ENCODE measurements at places on chromosomes 2 and 18.

DNA sequence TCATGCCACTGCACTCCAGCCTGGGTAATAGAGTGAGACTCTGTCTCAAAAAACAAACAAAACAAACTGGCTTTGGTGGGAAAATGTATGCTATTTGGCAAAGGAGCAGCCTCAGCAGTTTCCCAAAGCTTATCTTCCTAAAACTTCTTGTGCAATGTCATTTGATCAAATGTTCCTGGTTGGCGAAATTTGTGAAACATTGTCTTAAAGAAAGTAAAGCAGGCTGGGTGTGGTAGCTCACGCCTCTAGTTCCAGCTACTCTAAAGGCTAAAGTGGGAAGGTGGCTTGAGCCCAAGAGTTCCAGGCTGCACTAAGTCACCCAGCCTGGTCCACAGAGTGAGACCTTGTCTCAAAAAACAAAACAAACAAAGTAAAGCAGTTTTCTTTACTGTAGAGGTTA is 17.3 kb upstream of the TAF4B start:
- no peak for DNase-seq

DNA sequence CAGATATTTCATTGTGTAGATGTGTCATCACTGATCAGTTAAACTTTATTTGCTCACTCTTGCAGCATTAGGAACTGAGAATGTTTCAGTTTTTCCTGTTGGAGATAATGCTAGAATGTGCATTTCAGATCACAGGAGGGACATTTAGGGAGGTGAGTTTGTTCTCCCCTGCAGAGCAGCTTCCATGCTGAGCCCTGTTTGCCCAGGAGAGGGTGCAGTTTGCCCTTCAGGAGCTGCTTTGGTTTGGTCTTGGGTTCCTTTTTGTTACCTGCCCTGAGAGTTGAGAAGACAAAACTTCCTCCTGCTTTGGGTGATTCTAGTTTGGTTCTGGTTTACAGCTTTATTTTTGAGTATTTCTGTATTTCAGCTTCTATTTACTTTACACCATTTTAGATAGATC is 49.9 kb downstream of the DGKD start:
- no peak for DNase-seq

DNA sequence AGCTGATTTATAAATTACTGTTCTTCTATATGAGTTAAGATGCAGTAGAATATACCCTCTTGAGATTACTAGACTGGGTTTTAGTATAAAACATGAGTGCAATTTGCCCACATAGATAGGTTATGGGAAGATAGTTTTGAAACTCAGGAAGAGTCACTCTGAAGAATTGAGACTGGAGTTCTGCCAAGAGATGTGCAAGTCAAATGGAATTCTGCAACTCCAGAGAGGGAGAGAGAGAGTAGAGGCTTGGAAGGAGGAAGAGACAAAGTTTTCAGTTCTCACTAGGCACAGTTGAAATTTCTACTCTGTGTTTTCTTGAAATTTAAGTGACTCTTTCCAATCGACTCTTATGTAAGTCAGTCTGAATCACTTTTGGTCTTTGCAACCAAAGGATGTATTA is 878.8 kb downstream of the TSN start:
- DNase-seq, result peak; percentile 85

DNA sequence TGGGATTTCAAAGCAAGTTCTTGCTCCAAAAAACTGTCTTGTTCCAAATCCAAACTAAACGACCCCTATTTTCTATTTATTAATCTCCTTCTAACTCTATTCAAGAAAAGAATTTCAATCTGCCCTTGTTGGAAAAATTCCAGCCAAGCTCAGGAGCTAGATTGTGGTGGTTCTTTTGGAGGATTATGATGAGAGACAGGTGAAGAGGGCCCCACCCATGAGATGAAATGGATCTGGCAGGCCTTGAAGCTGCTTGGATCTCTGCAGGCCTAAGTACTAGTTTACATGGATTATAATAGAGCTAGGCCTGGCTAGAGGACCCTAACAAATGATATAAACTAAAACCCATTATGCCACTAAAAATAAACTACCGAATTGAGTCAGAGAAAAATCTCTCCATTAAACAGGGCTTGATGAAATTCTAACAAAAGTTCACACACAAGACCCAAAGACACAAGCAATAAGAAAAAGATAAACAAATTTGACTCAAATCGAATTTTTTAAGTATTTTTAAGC is 101.6 kb downstream of the GFPT1 start:
- no peak for DNase-seq

GRCh38 chr2:148006249-148007007 is 14.1 kb downstream of the ORC4 start:
- no peak for DNase-seq

GRCh38 chr2:75317802-75318201 is 118.5 kb upstream of the TACR1 start:
- no peak for DNase-seq

GRCh38 chr2:7685342-7686015 is 768.3 kb downstream of the RNF144A start:
- peak; percentile 65 for DNase-seq

DNA sequence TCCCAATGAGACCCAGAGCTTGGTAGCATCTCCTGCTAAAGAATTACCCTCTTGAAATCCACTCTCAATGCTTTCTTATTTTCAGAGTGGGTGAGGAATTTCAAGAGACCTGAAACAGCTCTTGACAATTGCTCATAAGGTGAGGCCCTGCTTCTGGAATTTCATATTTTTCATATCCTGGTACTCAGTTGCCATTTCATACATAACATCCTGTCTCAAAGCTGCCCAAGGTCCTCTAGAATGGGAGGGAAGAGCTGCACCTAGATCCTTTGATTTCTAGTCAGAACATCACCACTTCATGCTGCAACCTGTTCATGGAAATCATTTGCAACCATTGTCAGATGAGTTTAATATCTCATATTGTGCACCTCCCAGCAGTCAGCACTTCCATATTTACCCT is 404.8 kb upstream of the GALNT5 start:
- no peak for DNase-seq

DNA sequence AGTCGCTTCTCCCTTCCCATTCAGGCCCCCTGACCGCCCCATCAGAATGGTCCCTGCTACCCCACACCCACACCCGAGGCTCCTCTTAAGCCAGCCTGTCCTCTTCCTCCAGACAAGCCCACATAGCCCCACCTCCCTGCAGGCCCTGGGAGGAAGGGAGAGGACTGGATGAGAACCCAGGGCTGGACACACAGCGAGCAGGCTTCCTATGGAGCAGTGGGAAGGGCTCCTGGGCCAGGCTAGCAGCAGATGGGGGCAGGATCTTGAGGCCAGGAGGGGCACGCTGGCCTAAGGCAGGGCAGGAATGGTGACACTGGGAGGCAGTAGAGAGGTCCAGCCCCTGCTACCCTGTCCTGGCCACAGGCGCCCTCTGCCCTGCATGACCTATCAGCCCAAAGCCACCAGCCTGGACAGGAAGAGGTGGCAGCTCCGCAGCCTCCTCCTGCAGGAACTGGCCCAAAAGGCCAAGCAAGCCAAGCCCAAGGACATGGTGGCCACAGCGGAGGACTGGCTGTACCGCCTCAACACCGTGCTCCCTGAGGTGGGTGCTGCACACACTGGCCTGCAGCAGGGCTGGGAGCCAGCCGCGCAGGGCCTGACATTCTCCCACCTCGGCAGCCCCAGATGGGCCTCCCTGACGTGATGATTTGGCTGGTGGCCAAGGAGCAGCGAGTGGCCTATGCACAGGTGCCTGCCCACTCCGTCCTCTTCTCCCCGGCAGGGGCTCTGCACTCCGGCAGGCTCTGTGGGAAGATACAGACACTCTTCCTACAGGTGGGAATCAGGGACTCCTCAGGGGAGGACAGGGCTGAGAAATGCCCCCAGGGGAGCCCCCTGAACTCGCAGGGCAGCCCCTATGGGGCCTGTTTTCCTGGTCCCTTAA is 43.3 kb downstream of the FER1L5 start:
- no peak for DNase-seq

DNA sequence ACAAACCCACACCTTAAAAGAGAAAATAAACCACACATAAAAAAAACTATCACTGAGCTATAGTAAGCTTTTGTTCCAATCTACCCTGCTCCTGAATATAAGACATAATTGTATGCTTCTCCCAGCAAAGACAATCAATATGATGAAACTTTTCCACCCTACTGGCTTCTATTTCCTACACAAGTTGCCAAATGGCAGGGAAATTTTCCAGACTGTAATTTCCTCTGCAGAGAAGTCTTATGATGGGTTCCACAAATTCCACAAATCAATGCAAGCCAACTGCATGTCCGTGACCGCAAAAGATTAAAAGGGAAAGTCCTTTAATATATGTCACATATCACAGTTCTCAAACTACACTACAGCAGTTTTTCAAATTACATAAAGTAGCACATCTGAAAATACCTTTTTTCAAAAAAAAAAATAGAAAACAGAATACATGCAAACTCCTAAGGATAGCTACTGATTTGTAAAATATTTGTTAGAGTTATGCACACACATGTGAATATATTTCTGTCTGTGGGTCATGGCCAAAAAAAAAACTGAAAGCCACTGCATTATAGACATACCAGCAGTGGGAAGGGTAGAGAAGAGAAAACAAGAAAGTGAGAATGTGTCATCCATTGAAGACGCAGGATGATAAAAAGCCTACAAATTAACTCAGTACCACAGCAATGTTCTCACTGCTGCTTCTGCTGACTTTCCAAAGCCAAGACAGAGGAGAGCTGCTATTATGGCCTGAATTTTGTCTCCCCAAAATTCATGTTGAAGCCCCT is 61.4 kb downstream of the RPL31 start:
- peak; percentile 72 for DNase-seq

- DNase-seq, result no peak
These were observed 56.4 kb upstream of the MGAT5 start for GRCh38 chr2:134197445-134197844.

GRCh38 chr18:1544016-1544415 is 639.3 kb downstream of the ADCYAP1 start:
- DNase-seq, result no peak

GRCh38 chr2:145288650-145289496 is 769.0 kb upstream of the ZEB2 start:
- no peak for DNase-seq

GRCh38 chr2:198098918-198099317 is 294.5 kb downstream of the PLCL1 start:
- DNase-seq, result no peak

GRCh38 chr2:28927878-28928277 is 33.4 kb downstream of the WDR43 start:
- DNase-seq, result peak; percentile 75

DNA sequence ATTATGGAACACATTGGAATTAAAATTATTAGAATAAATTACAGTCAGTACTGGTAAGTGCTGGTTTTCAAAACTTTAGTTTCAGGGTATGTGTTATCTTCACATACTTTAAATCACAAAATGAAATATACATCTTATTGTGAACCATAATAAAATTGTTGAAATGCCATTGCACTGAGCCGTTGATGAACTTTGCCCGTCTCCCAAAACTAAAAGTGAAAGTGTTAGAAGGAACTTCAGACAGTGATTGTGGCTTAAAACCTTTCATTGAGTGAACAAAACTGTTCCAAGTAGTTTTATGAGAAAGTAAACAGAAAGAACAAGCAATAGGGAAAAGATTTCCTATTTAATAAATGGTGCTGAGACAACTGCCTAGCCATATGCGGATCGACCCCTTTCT is 811.6 kb downstream of the PLCL1 start:
- DNase-seq, result no peak

- no peak for DNase-seq
These were observed 45.6 kb downstream of the LCLAT1 start for GRCh38 chr2:30492619-30493018.

DNA sequence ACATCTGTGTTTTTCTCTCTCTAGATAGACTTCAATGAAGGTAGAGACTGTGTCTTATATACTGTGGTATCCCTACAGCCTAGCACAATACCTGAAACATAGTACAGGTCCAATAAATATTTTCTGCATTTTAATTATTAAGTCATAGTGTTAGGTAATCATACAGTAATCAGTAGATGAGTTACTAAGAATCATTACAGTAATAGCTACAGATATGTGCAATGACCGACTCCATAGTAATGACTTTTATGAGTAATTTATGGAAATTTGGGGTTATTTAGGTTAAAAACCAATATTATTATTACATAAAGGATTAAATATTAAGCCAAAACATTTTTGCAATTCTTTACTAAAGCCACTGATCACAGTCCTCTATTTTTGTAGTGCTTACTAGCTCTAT is 21.6 kb downstream of the COL5A2 start:
- no peak for DNase-seq

DNA sequence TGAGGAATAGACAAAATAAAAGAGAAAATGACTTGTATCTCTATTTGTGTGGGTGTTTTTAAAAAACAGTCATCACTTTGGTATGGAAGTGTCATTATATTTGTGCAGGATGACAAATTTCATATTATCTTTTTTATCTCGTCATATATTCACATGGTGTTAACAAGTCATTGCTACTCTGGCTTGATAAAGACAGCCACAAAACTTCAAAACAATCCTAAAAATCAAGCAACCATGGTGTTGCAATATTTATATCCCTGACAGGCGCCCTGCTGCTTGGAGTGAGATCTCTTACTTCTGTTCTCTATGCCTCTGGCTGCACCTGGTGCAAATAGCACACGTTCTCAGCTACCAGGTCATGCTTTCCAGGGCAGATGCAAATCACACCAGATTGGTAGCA is 278.0 kb upstream of the EPHA4 start:
- DNase-seq, result no peak

- no peak for DNase-seq
These were observed 64.4 kb downstream of the CIB4 start for GRCh38 chr2:26576565-26577441.

DNA sequence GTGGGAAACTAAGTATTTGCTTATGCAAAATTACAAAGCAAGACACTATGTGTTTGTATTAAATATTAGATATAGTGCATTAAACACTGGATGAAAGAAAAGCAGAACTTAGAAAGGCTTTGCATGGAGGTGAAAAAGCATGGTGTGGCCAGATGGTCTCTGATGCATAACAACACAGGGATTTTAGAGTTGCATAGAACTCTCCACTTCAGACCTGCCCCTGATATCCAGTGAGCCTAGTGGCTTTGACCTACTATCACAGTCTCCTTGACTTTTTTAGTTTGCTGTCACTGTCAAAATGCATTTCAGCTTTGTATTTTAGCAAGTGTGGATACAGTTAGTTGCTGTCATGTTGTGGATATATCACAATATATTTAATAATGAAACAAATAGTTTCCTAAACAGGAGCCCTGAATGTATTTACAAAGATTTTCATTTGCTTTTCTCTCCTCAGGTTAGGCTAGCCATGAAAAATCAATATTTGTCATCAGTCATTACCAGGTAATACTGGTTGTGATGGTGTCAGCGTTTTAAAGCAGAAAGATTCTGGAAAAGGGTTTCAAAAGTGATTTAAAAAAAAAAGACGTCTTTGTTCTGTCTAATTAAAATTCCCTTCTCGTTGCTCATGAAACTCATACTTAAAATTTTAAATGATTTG is 5.2 kb downstream of the CSRNP3 start:
- no peak for DNase-seq

GRCh38 chr2:60148716-60149115 is 404.7 kb downstream of the BCL11A start:
- no peak for DNase-seq

- no peak for DNase-seq
These were observed 61.9 kb downstream of the SMCHD1 start for GRCh38 chr18:2717407-2717806.
